Small intestine (tissue), 16 donors: ENCODE measurements at places on chromosomes 3 and 15.
A peak's percentile ranks its signal among the peaks of the same experiment; 100 is the strongest.

- no peak for DNase-seq
Observed at GRCh38 chr15:77370580-77370979, 49.3 kb downstream of the PEAK1 start.

- DNase-seq, result no peak
Observed at GRCh38 chr3:53103397-53104296, 26.6 kb downstream of the RFT1 start.

- DNase-seq, result peak; percentile 78
Observed at GRCh38 chr3:33074217-33075067, 22.5 kb downstream of the GLB1 start.

GRCh38 chr3:119579366-119580066 is at the start of gene ADPRH:
Gene ADPRH, plus strand, starts transcription at chr3:119579492. Its CDS starts 2,678 bp downstream, at chr3:119582170.
- peak; percentile 82 for DNase-seq

DNA sequence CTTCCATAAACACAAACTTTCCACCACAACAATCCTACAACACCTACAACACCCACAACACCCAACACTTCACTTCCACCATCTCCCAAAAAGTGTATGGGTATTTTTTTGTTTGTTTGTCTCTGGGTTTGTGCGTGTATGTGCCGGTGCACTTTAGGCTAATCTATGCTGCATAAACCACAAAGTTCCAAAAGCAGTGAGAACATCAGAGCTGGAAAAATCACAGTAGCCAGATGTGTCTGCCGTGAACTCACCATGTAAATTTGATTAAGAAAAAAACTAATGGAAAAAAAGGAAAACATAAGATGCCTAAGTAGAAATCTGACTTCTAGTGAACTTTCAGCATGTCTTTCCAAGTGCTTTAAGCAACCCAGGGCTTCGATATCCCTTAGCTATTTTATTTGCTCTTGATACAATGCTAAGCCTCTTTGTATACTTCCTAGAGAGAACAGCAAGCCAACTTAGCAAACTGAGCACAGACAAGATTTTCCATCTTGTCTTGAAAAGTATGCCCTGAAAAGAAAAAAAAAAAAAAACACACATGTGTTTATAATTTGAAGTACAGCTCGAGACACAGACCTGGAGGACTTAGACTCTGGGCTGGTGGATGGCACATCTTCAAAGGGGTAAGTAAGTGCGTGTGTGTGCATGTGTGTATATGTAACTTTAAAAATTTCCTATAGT is 91.4 kb downstream of the WWTR1 start:
- no peak for DNase-seq

DNA sequence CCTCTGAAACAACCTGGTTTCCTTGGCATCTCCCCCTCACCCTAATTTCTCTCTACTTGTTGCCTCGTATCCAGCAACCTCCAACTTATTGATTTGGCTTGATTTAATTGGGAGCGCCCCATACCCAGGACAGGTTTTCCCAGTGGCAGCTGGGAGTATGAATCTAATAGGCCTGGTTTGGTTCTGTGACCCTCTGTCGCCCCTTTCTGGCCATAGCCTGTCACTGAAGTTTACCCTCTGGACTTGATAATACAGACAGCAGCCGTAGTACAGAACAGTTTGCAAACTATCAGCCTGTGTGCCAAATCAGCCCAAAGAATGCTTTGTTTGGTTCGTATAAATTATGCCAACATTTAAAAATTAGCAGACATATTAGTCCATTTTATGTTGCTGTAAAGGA is 525.1 kb upstream of the GOLIM4 start:
- peak; percentile 53 for DNase-seq

DNA sequence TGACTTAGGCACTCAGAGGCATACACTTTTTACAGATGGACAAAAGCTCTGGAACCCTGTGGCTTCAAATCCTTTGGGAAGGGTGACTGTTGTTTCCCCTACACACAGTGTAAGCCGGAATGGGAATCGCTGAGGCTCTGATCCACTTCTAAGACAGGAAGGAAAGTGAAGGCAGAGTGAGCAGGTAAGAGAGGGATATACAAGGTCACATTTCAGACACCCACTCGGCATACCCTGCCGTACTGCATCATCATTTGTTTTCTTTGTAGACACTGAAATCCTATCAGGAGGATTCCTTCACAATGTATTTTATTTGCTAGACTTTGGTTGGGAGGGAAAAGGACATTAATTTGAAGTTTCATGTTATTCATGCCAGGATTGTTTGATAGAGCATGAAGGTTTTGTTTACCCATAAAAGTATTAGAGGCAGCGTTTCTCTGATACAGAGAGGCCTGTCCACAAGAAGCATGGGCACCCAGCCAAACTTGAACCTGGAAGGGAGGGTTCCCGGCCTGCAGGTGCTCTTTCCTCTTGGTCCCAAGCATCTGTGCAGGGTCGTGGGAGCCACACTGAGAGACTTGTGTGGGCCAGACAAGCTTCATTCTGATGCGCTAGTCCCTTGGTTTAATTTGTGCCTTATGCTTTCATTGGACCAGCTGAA is 21.9 kb upstream of the POLR2M start:
- no peak for DNase-seq

DNA sequence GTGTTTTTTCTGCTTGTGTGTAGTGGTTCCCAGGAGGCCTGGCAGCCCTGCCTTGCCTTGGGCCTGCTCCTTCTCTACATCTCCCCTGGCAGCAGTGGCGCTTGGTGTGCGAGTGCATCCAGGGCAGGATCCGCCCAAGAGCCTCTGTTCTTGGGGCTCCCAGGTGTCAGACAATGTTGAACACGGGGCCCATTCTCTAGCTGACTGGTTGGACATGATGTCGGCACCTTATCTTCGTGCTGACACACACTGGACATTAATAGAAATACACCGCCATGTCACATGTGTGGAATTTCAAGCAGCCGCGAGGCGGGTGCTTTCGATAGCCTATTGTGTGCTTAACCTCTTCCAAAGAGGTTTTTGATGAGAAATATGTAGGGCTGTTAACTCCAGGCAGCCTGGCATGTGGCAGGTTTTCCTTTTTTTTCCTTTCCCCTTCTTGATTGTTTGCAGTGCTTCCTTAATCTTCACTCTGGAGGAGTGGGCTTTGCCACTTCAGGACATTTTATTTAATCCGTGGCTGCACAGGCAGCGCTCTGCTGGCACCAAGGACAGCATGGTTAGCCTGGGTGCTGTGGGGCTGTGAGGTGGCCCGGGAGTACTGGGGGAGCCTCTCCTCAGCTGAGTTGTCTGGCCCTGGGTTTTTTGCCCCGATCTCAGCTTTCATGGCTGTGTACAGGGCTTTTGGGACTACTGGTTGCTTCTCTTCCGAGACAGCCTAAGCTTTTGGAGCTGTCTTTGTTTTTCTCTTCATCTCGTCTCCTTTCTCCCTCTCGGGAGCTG is 42.5 kb downstream of the CHCHD6 start:
- DNase-seq, result no peak

- DNase-seq, result peak; percentile 94
Observed at GRCh38 chr3:100002599-100003350, 111.5 kb downstream of the FILIP1L start.

DNA sequence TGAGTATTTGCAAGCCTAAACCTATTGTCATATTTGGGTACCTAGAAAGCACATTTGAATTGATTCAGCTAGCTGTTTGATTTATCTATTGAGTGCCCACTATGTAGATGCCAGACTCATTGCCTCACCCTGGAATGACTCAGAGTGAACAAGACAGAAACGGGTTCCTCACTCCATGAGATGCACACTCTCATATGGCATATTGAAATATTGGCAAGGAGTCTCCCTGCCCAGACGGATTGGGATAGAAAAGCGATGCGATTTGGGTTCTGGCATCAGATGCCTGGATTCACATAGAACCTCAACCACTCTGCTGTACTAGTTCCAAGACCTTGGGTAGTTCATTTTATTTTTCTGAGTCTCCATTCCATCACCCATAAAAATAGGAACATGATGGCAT is 22.5 kb downstream of the LRRN1 start:
- no peak for DNase-seq

GRCh38 chr3:9615003-9615628 is 34.2 kb upstream of the MTMR14 start:
- no peak for DNase-seq

DNA sequence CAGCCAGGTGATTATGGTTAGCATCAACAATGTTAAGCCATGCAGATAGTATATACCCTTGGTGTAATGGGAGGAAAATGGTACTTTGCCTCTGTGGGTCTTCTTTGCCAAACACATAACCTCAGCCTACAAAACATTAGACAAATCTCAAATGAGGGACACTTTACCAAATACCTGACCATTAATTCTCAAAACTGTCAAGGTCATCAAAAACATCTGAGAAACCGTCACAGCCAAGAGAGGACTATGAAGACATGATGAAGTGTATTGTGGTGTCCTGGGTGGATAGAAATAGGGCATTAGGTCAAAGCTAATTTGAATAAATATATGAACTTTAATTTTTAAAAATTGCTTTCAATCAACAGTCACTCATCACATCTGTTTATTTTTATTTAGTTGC is 1036.1 kb downstream of the AGBL1 start:
- DNase-seq, result no peak

GRCh38 chr3:151775314-151776258 is 38.3 kb upstream of the AADAC start:
- DNase-seq, result no peak

DNA sequence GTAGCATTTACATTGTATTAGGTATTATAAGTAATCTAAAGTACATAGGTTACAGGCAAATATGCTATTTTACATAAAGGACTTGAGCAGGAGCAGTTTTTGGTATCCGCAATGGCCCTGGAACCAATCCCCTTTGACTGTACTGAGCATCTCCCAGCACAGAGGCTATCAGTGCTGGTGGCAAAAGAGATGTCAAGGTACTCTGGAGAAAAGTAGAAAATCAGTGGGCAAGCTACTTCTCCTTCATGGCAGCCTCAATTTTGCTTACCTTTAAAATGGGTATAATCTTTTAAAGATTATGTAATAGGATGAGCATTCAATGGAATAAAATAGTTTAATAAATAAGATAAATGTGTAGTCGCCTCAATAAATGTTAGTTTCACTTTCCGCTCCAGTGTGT is 56.7 kb upstream of the LMCD1 start:
- DNase-seq, result no peak

DNA sequence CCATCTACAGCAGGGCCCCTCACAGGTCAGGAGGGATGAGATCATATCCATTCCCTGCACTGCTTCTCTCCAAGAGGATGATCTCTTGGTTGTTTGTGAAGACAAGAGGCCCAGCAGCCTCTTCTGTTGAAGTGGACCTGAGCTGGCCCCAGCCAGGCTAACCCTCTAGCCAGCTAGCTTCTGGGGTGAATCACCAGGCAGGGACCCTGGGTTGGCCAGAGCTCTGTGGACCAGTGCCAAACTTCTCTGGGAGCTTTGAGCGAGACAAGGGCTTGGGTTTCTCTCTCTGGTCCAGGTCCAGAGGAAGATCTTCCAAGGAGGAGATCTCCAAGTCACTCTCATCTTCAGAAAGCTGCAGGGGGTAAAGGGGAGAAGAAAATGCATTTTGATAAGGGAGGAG is 52.7 kb downstream of the CLDN18 start:
- DNase-seq, result no peak

DNA sequence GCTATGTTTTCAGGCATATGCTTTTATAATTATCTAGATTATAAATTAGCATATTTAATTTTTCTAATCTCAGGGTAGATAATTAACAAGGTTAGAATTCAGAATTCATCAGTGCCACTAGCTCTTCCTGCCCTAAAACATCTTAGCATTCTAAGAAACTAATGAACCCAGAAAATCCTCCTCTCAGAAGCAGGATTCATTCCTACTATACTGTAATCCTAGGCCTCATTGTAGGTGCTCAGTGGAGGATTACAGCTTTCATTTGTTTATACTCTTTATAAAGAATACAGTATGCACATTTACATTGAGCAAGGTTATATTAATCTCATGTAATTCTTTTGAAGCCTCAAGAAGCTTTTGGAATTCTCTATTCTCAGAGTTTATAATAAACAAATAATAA is 20.9 kb downstream of the ACAD11 start:
- no peak for DNase-seq

DNA sequence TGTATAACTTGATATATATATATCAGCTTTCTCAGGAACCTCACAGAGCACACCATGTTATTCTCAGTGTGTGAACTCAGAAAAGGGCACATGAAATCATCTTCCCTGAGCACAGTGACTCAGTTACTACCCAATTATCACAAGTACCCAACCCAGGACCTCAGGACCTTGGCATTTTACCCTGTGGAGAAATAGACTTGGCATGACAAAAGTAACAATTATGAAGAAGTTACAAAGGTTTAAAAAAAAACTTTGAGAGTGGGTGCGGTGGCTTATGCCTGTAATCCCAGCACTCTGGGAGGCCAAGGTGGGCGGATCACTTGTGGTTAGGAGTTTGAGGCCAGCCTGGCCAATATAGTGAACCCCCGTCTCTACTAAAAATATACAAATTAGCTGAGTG is 52.4 kb downstream of the ONECUT1 start:
- no peak for DNase-seq

GRCh38 chr3:131338948-131339640 is 42.5 kb upstream of the NUDT16 start:
- DNase-seq, result no peak

- no peak for DNase-seq
Observed at GRCh38 chr15:55283379-55284147, 6.0 kb downstream of the RAB27A start.

DNA sequence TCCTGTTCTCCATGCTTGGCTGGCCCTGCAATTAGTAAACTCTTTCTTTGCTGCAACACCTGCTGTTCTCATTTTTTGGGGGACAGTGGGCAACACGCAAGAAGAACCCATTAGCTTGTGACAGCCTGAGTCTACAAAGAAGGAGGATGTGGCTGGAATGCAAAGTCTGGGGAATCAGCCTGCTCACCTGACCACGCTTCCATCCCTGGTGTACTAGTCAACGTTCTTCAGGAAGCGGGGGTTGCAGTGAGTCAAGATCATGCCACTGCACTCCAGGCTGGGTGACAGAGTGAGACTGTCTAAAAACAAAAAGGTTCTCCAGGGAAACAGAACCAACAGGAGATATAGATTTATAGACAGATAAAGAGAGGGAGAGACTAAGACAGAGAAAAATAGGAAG is 27.7 kb upstream of the KBTBD12 start:
- no peak for DNase-seq

GRCh38 chr15:75397494-75397893 is 29.1 kb upstream of the MAN2C1 start:
- DNase-seq, result no peak

DNA sequence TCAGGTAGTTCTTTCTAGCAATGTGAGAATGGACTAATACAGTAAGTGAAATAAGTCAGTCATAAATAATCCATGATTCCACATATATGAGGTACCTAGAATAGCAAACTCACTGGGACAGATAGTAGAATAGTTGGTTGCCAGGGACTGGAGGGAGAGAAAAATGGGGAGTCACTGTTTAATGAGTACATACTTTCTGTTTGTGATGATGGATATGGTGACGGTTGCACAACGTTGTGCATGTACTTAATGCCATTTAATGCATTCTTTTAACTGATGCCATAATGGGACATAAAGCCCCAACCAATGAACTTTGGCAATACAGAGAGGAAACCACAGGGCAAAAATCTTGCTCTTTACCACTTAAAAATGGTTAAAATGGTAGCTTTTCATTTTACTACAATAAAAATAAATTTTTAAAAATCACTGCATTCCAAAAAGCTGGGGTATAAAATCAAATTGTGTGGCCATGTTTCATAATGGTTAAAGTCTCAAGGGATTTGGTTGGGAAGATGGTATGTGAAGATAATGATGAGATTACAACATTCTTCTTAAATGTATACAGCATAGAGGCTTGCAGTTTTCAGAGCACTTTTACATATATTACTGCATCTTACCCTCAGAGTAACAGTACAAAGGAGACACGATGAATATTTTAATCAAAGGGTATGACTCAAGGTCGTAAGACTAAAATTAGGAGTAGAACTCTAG is 45.2 kb downstream of the ADAM10 start:
- no peak for DNase-seq

- no peak for DNase-seq
Observed at GRCh38 chr15:31537770-31538592, 211.3 kb downstream of the KLF13 start.
